Thoracic aorta (tissue), 2 donors: ENCODE measurements at places on chromosomes 5 and 9. TPM values are rescaled to one million over a fixed set of nuclear protein-coding genes. Genes with fewer than 3 reads are reported as not detected.

GRCh38 chr9:10048994-10049393, 563.8 kb downstream of the PTPRD start:
- DNase-seq, result no peak

The ABO gene
- 0.21 TPM for total RNA-seq

GRCh38 chr5:90932052-90932699, 373.6 kb downstream of the ADGRV1 start:
- DNase-seq, result peak; percentile 6

DNA sequence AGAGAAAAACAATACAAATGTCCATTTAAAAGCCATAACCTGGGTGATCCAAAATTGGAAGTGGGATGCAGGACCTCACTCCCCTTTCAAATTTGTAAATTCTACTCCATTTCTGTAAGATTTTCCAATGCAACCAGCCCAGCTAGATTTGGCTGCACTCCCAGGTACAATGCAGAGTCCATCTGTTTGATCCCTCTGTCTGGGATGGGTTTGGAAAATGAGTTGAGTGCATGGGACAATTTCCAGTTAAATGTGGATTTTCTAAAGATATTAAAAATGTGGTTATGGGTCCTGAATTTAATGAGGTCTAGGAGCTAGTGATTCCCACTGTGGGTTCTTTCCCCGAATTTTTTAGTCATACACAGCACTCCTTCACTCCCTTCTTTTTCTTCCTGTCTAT, 104.0 kb upstream of the ATP10B start:
- DNase-seq, result no peak

GRCh38 chr5:7897014-7897600, 28.2 kb downstream of the MTRR start:
- no peak for DNase-seq

GRCh38 chr9:129377181-129377580, 199.1 kb upstream of the IER5L start:
- no peak for DNase-seq
